ENCODE measurements at places on chromosomes 4 and X.
A peak's percentile ranks its signal among the peaks of the same experiment; 100 is the strongest.

GRCh38 chr4:114310296-114310925 is 288.2 kb upstream of the UGT8 start:
- no peak for DNase-seq

DNA sequence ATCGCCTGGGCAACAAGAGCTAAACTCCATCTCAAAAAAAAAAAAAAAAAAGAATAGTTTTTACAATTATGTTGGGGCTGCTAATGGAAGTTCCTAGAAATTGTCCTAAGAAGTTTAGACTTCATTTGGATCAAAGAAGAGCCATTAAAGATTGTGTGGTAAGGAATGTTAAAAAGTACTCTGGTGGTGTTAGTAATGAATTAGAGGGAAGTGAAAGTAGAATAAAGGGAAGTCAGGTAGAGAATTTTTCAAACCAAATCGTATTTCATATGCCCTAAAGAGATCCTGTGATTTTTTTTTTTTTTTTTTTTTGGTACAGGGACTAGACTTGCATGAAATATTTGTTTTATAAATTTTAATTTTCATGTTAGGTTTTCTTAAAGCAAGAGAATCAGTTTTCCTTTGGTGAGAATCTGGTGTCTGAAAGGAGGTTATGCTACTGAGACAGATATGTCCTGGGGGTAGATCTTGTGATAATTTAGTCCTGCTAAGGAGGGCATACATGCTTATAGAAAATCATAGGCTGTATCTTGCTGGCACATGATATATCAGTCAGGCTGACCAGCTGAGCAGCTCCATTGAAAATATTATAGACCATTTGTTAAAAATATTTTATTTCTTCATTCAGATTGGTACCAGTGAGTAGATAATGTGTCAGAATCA is 10.7 kb downstream of the SEC24B start:
- no peak for DNase-seq

DNA sequence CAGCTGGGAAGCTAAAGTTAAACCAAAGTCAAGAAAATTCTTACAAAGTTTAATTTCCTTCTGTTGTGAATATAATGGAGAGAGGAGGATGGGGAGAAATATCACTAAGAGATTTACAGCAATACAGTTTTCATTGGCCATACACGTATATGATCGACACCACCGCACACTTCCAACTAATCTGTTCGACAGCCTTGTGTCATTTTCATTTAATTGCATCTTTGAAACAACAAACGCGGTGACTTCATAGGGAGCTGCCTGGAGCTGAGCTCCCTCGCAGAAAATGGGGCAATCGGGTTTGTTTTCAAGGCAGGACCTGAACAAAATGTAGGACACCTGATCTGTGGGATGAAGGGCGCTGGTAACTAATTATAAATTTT is 1.3 kb downstream of the PTPN13 start:
- DNase-seq, result no peak

DNA sequence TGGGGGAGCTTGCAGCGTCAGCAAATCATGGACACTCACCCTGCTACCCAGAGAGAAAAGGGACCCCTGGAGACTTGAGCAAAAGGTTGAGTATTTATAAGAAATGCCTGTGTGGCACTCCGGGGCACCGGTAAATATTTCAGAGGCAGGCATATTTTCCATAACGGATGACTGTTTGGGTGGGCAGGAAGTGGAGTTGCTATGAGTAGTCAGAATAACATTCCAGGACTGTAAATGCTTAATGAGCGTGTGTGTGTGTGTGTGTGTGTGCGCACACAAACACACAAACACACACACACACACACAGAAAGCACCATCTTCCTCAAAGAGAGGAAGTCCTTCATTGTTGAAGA is 74.6 kb downstream of the MXRA5 start:
- peak; percentile 47 for DNase-seq

- no peak for DNase-seq
Measured at GRCh38 chr4:8819473-8820177, 52.0 kb downstream of the HMX1 start.

DNA sequence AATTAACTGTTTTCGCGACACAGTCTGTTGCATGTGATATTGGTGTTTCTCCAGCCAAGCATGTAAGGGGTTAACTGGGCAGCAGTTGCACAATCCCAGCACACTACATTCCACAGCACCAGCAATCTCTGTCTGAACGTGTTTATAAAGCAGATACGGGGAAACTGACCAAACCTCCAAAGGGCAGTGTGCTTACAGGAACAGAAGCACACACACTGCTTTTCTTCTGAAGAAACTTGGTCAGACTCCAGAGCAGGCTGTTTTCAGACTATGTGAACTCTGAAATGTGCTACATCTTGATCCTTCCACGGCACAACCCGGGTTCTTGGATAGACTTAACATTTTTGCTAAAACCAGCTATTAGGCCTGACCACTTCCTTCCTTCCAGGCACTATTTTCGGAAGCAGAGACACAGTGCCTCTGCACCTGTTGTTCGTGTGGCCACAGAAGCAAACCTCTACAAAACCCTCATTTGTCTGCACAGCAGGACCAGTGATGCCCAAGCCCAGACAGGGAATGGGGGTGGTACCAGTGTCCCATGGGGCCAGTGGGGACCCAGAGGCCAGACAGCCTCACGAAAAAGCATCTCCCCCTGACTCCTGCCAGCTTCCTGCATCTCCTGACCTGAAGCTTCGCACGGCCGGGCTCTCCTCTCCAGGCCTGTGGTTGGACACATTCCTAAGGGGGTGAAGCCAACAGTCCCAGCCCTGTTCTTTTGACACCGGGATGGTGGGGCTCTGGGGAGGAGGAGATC is 90.1 kb downstream of the IRF2 start:
- DNase-seq, result no peak

GRCh38 chrX:75390470-75390869 is 116.6 kb downstream of the UPRT start:
- DNase-seq, result no peak

- no peak for DNase-seq
Measured at GRCh38 chr4:5398056-5398455, 310.3 kb downstream of the EVC2 start.

DNA sequence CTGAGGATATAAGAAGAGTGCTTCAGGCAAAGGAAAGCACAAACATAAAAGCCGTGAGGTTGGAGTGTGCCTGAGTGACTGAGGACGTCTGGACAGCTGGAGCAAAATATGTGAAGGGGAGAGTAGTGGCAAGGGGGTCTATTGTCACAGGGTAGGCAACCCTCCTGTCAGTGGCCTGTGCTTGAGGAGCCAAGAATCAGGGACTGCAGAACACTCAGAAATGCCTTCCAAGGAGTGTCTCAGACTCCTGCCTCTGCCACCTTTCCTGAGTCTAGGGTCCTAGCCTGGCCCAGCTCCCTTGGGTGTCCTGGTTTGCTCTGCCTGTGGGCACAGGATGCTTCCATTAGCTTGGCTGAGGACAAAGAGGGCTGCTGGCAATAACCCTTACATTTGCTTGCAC is 152.5 kb upstream of the PJA1 start:
- DNase-seq, result no peak

DNA sequence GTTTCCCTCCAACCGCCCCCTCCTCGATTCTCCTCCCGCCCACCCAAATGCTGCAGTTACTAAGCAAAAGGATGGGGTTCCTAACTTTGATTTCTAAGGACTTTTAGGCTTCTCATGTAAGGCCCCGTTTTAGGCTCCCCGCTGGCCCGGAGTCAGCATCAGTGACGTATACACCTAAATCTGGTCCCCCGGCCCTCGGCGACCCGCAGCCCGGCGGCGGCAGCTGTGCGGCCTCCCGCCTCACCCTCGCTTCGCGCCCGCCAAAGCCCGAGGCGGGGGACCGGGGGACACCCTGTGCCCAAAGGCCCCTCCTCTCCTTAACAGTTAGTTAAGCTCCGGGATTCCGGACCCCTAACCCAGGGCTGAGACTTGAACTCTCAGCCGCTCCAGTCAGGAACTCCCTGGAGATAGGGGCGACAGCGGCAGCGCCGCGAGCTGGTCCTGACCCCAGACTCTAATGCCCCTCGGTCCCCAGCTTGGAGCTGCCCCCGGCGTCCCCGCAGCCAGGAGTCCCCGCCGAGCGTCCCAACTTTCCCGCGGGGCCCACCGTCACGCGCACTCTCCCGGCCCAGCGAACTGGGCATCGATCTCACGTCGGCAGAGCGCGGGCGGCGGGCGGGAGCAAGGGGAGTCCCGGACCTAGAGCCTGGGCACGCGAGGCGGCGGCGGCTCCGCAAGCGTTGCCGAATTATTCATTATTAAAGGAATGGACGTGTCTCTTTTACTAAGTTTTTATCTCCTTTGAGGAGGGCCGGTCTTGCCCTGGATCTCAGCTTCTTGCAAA is 1.5 kb upstream of the NR3C2 start:
- DNase-seq, result peak; percentile 53

- no peak for DNase-seq
Measured at GRCh38 chr4:54779476-54780148, 121.9 kb downstream of the KIT start.

GRCh38 chrX:29662759-29663503 is 552.4 kb upstream of the MAGEB2 start:
- DNase-seq, result no peak

GRCh38 chrX:20452487-20452886 is 185.8 kb upstream of the RPS6KA3 start:
- no peak for DNase-seq

GRCh38 chr4:184459413-184459812 is 14.9 kb downstream of the IRF2 start:
- no peak for DNase-seq

DNA sequence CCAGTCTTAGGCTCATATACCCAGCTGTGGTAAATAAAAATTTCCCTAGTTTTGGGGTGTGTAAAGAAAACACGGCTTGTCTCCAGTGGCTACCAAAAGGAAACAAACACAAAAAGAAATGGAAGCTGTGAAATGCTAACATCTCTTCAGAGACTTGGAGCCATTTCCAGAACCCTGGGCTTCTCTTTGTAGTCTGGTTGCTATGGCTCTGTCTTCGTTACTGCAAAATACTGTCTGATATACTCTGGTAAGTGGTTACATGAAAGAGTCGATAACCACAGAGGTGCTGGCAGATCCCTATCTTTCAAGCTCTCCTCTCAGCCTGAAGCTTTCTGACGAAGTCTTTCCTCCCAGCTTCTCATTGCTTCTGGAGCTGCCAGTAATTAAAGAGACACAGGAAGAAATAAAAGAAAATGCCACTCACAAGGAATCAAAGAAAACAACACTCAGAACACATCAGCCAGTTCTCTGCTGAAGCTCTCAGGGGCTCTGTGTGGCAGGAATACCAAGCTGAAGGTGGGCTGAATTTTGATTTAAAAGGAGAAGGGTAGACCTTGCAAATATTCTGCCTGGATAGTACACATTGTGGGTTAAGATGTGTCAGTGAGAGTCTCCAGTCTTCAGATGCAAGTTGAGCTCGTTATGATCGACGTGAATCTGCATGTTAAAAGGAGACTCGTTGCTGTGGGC is 107.6 kb upstream of the FAM9C start:
- no peak for DNase-seq

- no peak for DNase-seq
Measured at GRCh38 chrX:133175605-133176004, 42.5 kb downstream of the TFDP3 start.

- no peak for DNase-seq
Measured at GRCh38 chrX:54178100-54178940, 4.7 kb downstream of the FAM120C start.

DNA sequence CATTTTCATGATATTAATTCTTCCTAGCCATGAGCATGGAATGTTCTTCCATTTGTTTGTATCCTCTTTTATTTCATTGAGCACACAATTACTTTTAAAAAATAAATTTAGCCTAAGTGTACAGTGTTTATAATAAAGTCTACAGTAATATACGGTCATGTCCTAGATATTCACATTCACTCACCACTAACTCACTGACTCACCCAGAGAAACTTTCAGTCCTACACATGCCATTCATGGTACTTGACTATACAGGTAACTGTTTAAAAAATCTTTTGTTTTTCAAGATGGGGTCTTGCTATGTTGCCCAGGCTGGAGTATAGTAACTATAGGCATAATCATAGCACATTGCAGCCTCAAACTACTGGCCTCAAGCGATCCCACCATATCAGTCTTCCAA is 348.1 kb downstream of the RAPGEF2 start:
- no peak for DNase-seq

DNA sequence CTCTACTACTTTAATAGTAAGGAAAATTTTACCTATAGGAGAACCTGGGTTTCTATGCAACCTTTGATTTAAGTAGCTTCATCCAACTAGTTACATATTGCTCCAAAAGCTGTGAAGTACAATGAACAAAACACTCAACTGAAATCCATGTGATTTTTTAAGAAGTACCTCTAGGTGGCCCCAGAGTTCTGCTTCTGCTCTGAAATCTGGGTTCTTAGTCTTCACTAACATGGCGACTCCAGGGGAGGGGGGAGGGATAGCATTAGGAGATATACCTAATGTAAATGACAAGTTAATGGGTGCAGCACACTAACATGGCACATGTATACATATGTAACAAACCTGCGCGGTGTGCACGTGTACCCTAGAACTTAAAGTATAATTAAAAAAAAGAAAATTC is 73.4 kb upstream of the MAGEB2 start:
- DNase-seq, result no peak

- no peak for DNase-seq
Measured at GRCh38 chr4:40723728-40724127, 26.0 kb upstream of the NSUN7 start.

DNA sequence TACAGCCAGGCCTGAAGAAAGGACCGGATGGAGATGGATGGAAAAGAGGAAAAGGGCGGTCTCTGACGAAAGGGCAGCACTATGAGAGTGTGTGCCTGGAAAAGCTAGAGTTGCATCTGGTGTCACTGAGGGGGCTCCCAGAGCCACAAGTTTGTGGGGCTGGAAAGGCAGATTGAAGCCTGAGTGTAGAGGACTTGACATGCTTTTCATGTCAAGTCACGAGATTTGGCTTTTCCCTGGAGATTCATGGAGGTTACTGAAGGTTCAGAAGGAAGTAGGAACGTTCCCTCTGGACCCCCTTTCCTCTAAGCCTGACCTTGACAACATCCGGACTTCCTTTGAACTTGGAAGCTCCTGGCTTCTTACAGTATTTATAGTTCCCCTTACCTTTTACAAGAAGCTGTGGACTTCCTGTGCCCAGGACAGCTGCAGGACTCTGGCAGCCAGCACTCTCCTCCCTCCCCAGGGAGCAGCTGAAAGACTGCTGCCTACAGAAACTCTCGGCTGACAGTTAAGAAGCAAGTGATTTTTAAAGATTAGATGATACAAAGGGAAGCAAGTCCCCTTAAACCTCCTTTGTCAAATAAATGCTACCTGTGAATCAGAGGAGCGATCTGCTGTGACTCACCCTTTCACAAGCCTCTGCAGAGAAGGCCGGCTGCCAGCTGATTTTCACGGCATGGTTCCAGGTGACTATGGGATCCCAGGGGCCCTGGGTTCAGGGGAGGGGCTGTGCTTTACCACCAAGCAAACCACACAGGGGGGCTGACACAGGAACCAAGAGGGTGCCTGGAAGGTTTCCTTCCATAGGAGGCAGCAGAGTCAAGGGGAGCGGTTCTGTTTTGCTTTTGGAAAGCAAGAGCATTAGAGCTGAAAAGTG is 72.9 kb upstream of the STIM2 start:
- DNase-seq, result peak; percentile 64
